Stimulated activated CD8-positive, alpha-beta memory T cell treated with anti-CD3 and anti-CD28 coated beads, Interleukin-7, amount 100 ng/mL, for 48 hours (primary cell): ENCODE measurements at places on chromosomes 2 and 18.

DNA sequence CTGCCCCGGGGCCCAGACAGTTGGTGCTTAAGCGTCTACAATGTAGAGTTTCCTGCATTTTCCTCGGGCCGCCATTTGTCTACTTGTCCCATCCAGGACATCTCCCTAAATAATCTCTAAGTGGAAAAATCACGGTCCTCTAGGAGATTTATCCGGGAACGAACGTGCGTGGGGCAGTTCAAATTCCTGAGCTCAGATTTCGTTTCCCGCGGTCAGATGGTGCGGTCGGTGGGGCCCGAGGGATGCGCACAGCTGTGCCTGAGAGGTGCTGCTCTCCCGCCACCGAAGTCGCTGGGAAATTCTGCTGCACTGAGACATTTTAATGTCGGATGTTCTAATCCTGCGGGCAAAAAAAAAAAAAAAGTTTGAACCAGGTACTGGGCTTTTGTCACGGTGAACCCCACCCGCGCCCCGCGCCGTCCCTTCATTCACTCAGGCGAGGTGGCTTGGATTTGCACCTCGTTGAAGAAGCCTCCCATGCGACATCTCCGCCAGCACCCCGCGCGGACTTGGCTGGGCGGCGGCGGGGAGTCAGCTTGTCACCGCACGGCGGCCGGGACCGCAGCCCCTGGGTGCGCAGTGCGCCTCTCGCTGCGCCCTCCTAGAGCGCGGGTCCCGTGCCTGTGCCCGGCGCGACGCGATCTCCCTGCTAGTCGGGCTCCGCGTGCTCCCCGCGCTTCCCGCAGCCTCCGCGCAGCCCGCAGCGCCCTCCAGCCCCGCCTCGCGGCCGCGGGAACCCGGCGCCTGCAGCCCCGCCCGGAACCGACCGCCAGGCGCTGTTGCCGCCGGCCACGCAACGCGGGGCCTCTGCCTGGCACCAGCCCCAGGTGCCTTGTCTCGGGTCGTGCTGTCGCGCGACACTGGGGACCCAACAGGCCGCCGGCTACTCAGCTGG lies 191.9 kb upstream of the TCF4 start:
- no peak for DNase-seq

- no peak for DNase-seq
These were observed 51.1 kb downstream of the PAPOLG start for GRCh38 chr2:60806988-60807681.

- no peak for DNase-seq
These were observed 99.7 kb downstream of the ARHGEF4 start for GRCh38 chr2:130936451-130936850.

DNA sequence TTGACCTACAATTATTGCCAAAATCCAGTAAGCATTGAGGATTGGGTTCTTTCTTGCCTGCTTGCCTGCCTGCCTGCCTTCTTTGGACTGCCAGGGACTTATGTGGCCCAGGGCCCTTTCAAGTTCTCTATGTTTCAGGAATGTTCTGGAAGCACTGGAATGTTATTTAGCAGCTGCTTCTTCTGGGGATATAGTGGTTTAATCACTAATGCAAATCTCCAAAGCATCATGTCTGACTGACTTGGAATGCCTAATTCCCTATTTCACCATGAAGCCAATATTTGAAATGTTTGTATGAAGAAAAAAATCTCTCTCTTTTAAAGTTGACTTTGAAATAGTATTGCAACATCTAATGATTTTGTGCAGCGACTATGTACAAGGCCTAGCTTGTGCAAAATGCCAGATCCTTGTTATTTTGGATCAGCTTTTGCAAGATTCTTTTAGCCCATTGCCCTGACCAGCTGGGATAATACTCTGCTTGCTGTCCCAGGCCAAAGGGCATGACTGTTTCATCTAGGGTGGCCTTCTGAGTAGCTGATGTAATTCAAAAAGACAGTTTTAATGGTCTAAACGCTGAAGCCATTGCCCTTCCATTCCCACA lies 204.6 kb downstream of the RND3 start:
- DNase-seq: no peak

- no peak for DNase-seq
These were observed 64.7 kb upstream of the GLI2 start for GRCh38 chr2:120670771-120671480.

GRCh38 chr18:23530195-23530594 lies 26.9 kb downstream of the RMC1 start:
- no peak for DNase-seq

- no peak for DNase-seq
These were observed 393.8 kb downstream of the DCDC2C start for GRCh38 chr2:4096978-4097766.

DNA sequence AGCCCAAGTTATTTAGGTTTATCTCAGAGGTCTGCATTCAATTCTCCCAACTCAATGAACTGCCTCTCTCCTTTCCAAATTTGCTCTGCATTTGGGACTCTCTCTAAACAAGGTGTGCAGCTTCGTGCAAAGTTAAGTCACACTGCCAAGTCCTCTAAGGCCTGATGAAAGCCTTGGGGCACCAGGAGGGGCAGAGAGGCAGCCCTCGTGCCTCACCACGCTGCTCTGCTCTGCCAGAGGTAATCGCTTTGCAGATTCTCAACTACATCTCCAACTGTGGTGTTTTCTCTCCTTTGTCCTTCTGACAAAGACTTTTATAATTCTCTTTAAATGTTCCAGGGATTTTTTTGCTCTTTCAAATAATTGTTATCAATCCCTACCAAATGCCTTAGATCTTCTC lies 283.0 kb downstream of the MEIS1 start:
- DNase-seq: no peak

GRCh38 chr2:17122887-17123501 lies 395.2 kb downstream of the RAD51AP2 start:
- DNase-seq: no peak

DNA sequence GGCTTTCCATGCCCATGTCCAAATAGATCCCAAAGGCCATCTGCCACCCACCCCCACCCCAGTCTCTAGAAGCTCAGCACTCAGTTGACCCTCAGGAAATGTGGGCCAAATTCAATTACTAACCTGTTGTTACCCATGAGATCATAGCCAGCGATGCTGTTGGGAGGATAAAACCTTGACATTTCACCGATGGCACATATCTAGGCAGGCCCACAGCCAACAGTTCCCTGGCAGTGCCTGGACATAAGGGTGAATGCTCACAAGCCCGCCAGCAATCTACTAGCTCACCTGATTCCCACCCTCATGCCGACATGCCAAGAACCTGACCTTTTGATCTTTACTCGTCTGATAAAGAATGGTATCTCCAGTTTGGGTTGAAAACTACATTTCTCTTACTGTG lies 11.8 kb upstream of the ACOXL start:
- no peak for DNase-seq

DNA sequence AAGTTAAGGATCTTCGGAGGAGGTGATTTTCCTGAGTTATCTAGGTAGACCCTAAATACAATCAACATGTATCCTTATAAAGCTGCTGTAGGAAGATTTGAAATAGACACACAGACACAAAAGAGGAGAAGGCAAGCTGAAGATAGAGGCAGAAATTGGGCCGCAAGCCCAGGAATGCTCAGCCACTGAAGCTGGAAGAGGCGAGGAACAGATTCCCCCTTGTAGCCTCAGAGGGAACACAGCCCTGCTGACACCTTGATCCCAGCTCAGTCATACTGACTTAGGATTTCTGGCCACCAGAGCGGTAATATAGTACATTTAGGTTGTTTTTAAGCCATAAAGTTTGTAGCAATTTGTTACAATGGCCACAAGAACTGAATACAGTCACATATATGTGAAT lies 90.9 kb downstream of the ETAA1 start:
- DNase-seq: no peak
